ENCODE measurements at places on chromosomes 3 and 15.

DNA sequence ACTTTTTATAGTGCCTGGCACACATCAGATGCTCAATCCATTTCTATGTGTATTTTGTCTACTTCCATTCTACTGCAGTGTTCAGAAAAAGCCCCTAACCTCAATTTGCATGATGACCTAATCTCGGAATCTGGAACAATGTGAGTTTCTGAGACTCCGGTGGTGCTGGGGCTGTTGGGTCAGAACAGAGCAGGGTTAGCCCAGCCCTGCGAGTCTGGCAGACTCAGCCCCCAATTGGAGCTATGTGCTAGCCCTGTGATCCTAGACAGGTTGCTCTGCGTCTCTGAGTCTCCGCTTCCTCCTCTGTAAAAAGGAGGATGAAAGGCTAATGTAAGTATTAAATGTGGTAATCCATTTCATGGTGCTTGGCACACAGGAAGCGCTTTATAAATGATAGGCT lies 95.0 kb upstream of the ICE2 start:
- DNase-seq, result no peak

- DNase-seq, result no peak
Observed at GRCh38 chr3:24139463-24140412, 194.7 kb downstream of the NR1D2 start.

DNA sequence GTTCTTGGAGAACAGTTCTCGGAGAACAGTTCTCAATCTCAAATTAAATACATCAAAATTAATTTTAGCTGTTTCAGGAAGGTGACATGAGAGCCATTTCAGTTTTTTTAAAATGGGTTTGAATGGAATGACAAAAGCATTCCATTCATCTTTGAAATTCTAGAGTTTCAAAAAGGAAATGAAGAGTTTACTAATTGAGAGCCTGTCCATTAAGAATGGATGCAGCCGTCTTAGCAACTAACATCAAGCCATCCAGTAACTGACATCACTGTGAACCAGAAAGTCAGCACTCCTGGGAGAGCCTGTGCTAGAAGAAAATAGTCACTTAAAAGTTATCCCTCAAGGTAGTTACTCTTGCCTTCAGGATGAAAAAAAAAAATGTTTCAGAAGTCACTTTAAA lies 47.0 kb upstream of the FSTL1 start:
- DNase-seq, result no peak

- no peak for DNase-seq
Observed at GRCh38 chr15:38050529-38051448, 116.3 kb downstream of the TMCO5A start.

DNA sequence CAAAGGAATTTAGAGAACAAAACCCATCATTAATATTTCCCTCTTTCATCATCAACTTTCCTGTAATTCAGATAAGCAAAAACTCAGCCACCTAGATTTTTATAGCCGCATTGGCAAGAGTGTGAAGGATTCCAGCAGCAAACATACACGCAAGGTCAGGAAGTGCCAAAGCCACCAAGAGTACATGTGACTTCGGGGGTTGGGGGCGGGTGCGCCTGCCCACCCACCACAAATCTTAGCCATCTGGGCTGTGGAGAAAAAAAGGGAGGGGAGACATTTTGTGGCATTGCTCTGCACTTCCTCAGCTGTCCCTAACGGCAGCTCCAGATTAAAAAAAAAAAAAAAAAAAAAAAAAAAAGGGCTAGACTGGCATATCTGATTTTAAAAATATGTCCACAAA lies 148.4 kb downstream of the TNIK start:
- DNase-seq, result no peak

GRCh38 chr3:35654476-35654875 lies 15.2 kb downstream of the ARPP21 start:
- no peak for DNase-seq

GRCh38 chr3:115712871-115713270 lies 89.6 kb downstream of the GAP43 start:
- no peak for DNase-seq

DNA sequence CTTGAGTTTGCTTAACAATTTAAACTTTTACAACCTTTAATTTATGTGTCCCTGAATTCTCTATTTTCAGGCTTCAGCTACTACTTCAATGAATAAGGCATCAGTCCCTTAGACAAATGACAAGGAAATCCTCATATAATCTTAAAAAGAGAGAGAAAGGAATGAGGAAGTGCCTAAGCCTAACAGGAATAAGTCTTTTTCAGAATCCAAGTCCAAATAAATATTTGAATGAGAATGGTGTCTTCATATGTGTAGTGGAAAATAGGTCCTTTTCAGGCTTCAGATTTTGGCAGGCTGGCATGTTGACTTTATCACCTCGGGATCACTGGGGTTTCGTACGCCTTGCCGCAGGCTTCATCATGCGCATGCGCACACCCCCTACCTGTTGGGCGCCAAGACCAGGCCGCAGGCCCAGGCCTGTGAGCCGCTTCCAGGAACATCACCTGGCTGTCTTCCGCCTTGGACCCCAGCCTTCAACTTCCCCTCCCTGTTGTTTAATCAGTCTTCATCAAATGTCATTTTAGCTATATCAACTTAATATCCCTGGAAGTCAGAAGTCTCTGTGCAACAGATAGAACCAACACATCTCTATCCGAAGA lies 334.5 kb downstream of the SOX2 start:
- no peak for DNase-seq

- no peak for DNase-seq
Observed at GRCh38 chr3:111956995-111957734, 21.7 kb upstream of the ABHD10 start.

DNA sequence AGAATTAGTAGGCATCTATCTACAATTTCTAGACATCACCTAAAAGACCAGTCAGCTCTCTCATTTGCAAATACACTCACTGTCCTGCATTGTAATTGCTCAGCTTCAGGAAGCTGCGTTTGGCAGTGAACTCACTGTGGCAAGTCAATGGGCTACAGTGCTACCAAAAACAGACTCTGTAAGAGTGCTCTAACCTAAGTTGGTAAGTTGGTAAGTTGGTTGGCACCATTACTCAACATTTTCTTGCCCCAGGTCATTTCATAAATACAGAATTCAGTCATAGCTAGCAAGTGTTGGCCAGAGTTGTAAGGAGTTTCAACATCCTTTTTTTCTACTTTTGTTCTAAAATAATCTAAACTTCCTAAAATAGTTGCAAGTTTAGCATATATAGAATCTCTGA lies 466.3 kb downstream of the NAALADL2 start:
- DNase-seq, result no peak

GRCh38 chr15:46786590-46787285 lies 930.6 kb upstream of the SEMA6D start:
- no peak for DNase-seq

DNA sequence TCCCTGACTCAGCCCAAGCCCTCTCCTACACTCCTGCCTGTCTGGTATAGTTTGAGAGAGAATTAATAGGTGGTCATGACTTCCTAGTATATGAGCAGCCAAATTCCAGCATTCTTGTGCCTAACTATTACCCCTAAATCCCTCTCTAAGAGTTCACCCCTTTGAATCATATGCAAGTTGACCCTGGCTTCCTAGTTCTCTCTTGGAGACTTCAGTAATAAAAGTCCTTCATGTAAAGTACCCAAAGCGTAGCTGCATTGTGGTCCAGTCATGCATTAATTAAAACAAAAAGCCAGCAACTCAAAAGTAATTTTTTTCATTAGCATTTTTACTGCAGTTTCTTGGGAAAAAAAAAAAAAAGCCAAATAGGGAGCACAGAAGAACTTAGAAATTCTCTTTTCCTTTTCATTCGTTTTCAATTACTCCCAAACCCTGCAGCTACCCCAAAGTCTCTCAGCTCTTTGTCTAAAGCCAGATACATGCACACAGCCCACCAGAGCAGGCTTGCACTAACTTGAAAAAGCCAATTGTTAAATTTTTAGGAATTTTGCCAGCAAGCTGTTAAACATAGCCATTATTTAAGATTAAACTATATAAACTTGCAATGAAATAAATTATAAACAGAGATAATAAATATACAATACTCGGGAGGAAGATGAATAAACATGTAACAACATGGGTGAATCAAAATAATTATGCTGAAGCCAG lies 50.1 kb upstream of the STT3B start:
- no peak for DNase-seq

GRCh38 chr3:55524565-55525244 lies 37.6 kb upstream of the WNT5A start:
- DNase-seq, result no peak

DNA sequence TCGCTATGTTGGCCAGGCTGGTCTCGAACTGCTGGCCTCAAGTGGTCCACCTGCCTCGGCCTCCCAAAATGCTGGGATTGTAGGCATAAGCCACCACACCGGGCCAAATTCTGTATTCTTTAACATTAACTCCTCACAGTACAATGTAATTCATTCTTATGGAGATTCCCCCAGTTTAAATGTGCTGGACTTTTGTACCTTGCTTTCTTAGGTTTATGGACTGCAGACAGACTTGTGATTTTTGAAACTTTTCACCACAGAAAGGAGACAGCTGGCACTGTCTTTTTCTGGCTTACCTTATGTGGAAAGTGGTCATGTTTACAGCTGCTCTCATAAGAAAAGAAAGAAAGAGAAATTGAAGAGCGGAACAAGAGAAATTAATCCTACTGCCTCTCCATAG lies 103.8 kb downstream of the IQCH start:
- no peak for DNase-seq

- no peak for DNase-seq
Observed at GRCh38 chr15:78209646-78210348, 24.6 kb downstream of the ACSBG1 start.

GRCh38 chr15:30940359-30940758 lies 36.6 kb downstream of the FAN1 start:
- DNase-seq, result no peak

DNA sequence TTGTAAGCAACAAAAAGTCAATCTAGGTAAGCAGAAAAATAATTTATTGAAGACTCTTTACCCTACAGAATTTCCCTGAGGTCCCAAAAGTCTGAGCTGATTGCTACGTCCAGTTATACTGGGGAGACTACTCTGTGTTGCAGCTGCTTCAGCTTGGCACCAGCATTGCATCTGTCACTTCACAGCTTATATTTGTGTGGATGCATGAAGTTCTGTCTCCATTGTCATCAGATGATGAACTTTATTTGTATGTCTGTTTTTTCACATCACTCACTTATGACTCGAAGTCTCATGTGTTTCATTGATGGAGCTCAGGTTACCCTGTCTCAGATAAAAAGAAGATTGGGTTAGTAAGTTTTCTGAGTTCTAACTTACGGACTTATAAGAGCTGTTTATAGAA lies 75.3 kb upstream of the LRRFIP2 start:
- DNase-seq, result no peak

DNA sequence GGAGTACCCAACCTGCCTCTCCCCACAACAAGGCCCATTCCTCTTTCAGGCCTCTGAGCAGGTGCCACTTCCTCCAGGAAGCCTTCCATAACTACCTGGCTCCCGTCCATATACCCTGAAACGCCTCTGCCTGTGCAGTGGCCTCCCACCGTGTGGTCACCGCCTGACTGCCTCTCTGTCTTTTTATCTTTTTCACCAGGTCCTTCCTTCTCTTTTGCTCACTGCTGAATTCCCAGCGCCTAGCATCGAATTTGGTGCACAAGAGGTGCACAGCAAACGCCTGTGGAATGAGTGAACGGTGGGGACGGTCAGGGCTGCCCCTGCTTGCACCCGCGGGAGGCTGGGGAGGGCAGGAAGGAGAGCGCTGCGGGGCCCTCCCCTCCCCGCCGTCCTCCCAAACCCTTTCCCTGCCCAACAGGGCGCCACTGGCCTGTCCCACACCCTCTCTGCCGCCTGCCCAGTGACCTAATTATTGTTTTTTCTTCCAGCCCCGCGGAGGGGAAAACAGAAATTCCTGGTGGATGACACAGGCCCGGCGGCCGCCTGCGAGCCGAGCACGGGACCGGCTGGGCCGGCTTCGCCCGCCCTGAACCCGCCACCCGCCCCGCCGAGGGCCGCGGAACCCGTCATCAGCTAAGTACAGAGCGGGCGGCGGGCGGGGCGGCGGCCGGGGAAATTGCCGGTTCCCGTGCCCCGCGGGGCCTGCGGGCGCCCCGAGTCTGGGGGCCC lies 140.1 kb downstream of the SMAD6 start:
- no peak for DNase-seq
